T-helper 22 cell (primary cell): ENCODE measurements at places on chromosomes 1 and 21.

DNA sequence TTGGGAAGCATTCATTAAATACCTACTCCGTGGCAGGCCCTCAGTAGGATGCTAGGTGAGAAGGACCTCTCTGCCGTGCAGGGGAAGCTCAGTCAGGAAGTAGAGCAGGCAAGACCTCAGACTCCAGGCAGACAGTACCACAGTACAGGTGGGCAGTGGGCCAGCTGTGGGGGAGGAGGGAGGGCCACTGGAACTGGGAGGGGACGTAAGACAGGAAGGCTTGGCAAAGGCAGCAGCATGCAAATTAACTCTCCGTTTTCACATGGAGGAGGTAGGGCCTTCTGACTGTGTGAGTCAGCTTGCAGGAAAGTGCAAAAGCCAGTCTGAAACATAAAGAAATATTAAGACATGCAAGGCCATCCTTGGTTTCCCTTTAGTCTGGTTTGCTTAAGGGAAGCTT lies 157.7 kb downstream of the TRIM33 start:
- no peak for DNase-seq

- DNase-seq, result no peak
These were observed 76.6 kb downstream of the RGL1 start for GRCh38 chr1:183881387-183882131.

DNA sequence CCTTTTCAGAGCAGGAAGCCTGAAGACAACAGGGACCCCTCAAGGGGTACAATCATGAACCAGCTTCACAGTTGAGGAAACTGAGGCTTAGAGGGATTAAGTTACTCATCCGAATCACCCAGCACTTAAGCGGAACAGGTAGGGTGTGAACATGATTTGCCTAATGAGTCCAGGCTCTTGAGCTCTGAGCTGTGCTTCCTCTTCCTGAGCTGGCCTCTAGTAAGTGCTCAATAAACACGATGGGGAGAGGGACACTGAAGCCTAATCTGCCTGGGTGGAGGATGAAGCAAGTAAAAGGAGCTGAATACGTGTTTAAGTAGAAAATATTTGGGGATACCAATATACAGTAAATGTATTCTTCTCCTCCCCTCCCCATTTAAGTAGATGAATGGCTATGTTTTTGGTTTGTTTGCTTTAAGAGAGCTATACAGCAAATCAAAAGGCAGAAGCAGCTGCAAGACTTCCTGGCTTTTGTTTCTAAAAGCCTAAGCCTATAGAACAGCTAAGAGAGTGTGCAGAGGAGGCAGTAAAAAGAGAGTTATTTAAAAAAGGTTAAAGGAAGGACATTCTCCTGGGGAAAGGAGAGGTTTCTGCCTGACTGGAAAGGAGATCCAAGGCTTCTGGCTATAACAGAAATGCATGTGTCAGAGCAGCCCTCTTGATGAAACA lies 20.5 kb downstream of the STPG1 start:
- no peak for DNase-seq

- no peak for DNase-seq
These were observed 9.3 kb downstream of the SLAMF7 start for GRCh38 chr1:160748181-160748877.

GRCh38 chr1:65190229-65190628 lies 42.2 kb downstream of the AK4 start:
- DNase-seq, result no peak

GRCh38 chr1:169460191-169460833 lies 25.4 kb downstream of the SLC19A2 start:
- no peak for DNase-seq

DNA sequence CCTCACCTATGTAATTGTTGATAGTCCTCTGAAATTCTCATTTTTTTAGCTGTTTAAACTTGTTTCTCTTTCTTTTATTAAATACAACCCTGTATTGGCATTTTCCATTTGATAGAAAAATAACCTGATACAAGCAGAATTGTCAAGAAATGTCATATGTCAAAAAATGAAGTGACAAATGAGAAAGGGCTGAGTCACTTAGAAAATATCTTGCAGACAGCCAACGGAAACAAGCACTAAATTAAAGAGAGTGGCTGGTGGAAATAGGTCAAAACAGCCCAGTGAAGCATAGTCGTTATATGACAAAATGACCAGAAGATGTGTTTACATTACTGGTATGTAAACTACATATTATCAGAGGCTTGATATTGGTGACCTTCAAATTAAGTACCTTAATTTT lies 484.4 kb downstream of the PLA2G4A start:
- DNase-seq, result no peak
